ENCODE measurements at places on chromosomes 11 and 22. TPM values are rescaled to one million over a fixed set of nuclear protein-coding genes. Genes with fewer than 3 reads are reported as not detected.

Gene IL10RA
- 21.2 TPM for total RNA-seq

Gene CATSPER1
- not detected for total RNA-seq

Gene RAD9A
- total RNA-seq, result 13.2 TPM

Gene ENTHD1
- total RNA-seq, result not detected

- no peak for DNase-seq
Observed at GRCh38 chr11:111766834-111767142, 599 bp upstream of the PPP2R1B start.

DNA sequence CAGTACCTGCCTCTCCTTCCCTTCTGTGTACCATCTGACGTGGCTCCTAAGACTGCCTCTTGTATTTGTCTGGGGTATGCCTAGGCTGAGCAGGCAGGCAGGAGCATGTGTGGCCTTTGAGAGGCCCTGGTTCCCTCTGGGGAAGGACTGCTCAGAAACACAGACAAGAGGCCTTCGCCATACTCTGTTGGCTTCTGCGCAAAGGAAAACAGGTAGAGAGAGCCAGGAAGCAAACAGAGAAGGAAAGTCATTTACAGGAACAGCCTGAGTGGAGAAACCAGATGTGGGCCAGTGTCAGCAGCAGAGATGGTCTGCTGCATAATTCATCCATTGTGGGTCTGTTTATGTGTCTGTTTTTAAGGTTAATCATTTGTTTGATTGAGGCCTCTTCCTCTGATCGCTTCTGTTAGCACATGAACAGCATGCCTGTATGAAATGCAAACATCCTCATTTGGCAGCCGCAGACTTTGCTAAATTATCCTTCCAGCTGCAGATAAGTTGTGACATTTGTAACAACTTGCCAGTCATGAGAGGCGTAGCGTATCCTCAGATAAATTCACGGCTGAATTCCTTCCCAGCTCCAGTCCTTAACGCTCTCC lies 119.4 kb downstream of the GALNT18 start:
- no peak for DNase-seq

DNA sequence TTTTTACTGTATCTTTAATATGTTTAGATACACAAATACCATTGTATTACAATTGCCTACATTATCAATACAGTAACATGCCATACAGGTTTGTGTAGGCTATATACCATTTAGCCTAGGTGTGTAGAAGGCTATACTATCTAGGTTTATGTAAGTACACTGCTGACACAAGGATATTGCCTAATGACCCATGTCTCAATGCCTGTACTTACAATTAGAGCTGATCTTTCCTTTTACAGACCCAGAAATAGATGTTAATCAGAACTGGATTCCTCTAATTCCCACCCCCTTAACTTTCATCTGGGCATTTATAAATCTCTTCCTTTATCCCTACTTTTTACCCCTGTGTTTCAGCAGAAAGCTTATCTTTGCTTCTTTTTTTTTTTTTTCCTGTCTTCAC lies 229.5 kb downstream of the METTL15 start:
- DNase-seq, result no peak

DNA sequence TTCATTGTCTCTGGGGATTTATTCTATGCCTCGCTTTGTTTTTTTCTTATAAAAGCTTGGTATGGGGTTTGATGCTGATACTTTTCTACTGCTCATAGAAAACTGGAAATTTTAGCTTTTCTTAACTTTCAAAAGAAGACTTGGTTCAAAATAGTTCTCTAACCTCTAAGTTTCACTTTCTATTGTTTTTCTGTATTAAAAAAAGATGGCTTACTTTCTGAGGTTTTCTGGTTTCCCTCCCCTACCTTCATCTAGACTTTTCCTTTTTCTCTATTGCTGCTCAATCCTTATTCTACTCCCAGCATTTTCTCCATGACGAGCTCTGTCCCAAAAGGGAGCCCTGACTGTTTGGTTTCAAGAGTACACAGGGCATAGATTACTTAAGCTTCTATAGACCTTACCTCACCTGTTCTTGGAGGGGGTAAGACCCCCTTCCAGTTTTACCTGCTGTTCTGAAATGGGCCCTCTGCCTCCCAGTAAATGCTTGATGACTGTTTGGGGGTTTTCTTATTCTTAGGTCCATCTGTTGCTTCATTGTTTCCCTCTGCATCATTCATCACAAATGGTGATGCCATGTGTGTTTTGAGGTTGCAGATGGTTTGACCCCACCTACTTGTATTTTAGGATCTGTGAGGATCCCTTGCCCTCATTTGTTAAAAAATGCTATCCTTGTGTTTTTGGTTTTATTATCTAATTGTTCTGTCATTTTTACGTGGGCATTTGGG lies 29.5 kb downstream of the DNHD1 start:
- no peak for DNase-seq

GRCh38 chr11:35933320-35933871 lies 10.5 kb upstream of the LDLRAD3 start:
- no peak for DNase-seq

GRCh38 chr11:110909336-110909735 lies 197.1 kb upstream of the ARHGAP20 start:
- DNase-seq, result no peak

DNA sequence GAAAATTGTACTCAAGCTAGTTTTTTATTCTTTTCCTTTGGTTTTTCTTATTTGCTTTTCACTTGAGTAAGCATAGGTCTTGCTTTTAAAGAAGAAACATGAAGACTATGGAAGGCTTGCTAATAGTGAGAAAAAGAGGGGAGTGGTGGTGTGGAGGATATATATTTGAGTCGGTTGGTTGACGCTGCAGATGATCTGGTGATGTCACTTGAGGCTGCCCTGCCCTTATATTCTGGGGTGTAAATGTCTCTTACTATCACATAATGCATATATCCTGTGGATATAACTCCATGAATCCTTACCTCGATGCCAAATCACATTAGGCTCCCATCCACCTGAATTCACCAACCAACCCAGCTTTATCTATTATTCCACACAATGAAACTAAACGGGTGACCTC lies 2.9 kb downstream of the GRIA4 start:
- DNase-seq, result no peak

DNA sequence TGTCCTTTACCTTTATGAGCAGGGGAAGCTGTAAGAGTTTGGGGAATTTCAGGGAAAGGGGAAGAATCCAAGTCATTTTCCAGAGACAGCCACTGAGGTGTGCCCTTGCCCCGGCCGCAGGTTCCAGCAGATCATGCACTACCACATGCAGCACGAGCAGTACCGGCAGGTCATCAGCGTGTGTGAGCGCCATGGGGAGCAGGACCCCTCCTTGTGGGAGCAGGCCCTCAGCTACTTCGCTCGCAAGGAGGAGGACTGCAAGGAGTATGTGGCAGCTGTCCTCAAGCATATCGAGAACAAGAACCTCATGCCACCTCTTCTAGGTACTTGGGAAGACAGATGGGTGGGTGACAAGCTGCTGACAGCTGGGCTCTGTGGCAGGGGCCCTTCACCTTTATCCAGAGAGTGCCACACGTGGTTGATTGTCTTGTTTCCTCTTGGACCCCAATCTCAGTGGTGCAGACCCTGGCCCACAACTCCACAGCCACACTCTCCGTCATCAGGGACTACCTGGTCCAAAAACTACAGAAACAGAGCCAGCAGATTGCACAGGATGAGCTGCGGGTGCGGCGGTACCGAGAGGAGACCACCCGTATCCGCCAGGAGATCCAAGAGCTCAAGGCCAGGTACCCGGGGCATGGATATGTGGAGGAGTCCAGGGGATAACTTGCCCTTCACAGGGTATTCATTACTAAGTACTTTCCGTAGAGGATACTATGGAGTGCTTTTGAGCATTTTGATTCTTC lies 5.8 kb upstream of the HMBS start:
- no peak for DNase-seq

- no peak for DNase-seq
Observed at GRCh38 chr11:99505316-99505715, 484.6 kb downstream of the CNTN5 start.

- DNase-seq, result no peak
Observed at GRCh38 chr11:18352581-18352980, 30.2 kb downstream of the GTF2H1 start.

DNA sequence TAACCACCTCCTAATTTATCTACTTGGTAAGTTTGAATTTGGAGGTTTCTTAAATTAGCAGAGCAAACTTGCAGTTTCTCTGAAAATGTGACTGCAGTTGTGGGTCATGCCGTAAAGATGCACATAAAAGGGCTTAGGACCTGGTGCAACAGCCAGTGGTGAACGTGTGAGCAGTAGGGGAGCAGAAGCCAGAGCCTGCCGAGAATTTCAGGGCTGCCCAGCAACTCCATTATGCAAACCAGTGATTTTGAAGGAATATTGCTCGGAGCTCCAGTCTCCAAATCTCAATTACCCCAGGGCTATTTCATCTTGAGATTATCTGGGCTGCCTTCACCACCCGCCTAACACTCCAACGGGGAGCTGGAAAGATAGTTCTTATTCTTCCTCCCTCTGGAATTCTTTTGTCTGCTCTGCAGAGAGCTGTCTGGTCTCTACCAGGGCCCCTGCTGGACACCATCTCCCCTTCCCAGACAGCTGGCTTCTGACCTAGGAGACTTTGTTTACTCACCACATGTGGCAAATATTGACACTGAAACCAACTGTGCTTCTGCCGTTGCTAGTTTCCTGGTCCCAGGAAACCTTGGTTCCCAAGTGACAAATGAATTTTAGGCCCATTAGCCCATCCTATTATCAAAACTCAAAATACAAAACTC lies 93.9 kb downstream of the DSCAML1 start:
- DNase-seq, result no peak

GRCh38 chr11:536841-537621 lies at the start of gene LRRC56:
TSS of gene LRRC56 (plus strand) at chr11:537527. CDS start at chr11:540685, 3,158 bp downstream.
- DNase-seq, result peak; percentile 74

GRCh38 chr11:69912911-69913451 lies 93.8 kb upstream of the FGF3 start:
- no peak for DNase-seq

All from esophagus squamous epithelium (tissue), 5 donors.